ENCODE measurements at places on chromosomes 2 and 18.

DNA sequence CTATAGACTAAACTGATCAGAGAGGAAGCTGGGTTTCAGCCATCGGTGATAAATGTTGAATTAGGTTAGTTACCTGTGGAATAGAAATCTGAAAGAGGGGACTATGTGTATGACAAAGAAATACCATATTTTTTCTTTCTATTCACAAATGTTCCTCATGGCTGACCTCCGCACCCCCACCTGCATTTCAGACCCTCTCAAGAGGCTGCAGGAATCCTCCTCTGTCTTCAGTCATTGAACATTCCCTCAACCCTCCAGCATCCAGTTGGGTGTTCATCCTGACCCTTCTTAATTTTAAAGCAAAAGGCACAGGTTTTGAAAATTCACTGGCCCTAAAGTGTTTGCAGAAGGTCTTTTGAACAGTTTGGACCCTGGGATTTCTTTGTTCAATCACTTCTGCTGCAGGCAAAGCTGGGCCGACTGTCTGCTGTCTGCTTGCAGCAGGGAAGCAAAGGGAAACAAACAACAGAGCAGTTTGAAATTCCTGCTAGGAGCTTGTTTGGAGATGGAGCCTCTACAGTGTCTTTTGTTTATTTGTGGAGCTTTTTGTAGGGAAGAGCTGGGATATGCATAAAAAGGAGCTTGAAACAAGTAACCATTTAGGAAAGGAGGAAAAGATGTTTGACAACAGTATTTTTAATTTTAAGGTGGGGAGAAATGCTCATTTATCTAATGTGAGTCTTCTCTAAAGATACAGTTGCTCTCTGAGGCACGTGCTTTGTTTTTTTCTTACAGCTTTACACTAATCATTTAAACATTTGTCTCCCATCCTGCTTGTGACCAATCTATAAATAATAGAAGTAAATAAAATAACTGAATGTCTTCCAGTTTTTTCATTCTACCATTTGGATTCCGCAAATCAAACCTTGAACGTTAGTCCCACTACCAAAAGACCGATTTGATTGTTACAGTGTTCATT is 213.3 kb upstream of the MMADHC start:
- DNase-seq = no peak

GRCh38 chr2:127743477-127744026 is 42.3 kb downstream of the SFT2D3 start:
- DNase-seq = no peak

DNA sequence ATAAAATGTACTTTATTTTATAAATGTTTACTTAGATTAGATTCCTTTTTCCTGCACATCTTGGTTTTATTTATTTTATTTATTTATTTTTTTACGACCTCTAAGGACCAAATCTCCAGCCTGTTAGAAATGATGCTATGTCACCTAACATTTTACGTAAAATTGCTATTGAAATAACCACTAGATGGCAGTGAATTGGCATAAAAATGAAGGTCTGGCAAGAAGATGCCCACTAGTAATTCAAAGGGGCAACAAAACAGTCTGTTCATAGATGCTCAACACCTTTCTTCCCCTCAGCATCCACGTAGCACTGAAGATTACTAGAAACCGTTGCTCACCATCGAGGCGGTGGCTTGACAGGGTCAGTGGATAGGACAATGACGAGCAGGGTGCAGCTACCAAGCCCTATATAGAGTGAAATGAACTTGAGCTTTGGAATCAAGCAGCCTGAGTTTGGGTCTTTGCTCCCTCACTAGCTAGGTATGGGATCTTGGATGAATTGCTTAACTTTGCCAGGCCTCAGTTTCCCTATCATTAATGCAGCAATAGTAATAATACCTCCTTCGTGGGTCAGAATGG is 128.7 kb upstream of the L3MBTL4 start:
- peak; percentile 40 for DNase-seq

DNA sequence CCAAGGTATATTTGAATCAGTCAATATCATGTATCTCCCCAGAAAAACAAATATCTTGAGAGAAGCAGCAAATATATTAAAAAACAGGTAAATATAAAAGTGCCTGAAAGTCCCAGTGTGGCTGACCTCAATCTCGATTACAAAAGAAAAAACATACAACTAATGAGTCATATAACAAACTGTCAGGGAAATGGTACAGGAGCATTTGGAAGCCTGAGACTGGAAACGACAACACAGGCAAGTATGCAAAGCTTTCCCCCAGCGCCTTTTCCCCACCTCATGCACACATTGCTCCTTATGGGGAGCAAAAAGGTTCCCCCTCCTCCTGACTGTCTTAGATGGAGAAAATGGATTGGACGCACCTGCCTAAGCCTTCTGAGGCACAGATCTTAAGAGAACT is 230.7 kb downstream of the TMX3 start:
- DNase-seq = no peak

DNA sequence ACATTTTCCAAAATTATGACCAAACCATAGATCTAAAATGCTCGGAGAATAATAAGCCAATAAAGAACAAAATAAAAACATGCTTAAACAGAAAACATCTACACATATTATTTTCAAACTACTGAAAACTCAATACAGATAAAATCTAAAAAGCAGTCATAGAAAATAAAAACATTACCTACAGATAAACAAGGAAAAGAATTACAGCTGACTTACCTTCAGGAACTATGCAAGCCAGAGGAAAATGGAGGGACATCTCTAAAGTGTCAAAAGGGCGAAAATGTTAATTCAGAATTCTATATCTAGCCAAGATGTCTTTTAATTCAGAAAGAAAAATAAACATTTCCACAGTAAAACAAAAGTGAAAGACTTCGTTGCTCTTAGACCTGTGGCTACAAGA is 112.9 kb upstream of the GYPC start:
- DNase-seq = no peak

- no peak for DNase-seq
Observed at GRCh38 chr2:193521523-193521922, 1326.8 kb upstream of the TMEFF2 start.

DNA sequence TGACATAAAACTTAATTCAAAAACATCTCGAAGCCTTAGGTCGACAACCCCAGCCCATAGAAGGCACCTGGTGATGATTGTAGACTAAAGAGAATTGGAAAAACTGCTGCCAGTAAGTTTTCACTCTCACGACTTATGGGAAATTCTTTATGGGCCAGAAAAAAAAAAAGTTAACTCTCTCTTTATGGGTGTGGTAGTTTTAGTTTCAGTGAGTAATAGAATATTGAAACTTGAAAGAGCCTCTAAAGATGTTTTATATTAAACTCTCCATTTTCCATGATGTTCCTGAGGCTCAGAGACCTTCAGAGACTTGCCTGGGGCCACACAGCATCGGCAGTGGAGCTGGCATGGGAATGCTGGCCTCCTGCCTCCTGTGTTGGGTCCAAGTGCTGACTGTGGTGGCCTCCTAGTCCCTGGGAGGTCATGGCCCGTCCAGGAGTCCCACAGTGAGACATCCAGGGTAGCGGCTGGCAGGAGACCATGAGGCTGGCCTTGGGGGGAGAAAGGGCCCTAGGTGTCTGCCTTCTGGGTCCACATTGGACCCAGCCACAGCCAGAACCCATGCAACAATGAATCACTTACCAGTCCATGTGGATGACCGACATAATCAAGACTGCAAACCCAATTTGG is 158.9 kb downstream of the SEPTIN10 start:
- DNase-seq = no peak

DNA sequence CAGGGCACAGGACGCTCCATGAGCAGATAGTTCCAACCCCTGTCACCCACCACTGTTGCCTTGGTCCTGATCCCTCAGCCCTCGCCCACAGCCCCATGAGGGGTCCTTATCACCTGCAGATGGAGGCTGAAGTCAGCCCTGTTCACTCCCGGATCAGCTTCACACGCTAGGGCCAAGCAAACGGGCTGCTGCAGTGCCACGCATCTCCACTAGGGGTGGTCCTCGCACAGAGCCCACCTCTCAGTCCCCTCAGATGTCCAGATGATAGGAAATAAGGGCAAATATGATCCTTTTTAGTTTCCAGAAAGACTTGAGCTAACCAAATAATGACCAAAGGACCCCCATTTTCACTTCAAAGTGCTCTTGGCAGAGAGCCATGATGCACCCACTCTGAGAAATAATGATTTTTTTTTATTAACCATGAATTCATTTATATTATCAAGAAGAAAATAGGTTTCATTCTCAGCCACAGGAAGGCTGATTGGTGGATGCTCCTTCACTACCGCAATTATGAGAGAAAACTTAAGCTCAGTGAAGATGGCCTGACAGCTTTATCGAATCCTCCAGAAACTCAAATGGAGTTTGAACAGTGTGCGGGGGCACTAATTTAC is 71.9 kb upstream of the KLHL29 start:
- DNase-seq = no peak

- no peak for DNase-seq
Observed at GRCh38 chr2:118473846-118474540, 373.5 kb downstream of the EN1 start.

GRCh38 chr2:25548601-25549000 is 124.8 kb downstream of the DTNB start:
- DNase-seq = no peak
